ENCODE measurements at places on chromosomes 7 and 10. TPM values are rescaled to one million over a fixed set of nuclear protein-coding genes. Genes with fewer than 3 reads are reported as not detected.

C10orf62 gene
- total RNA-seq, result 0.55 TPM

LIPJ gene
- 0.15 TPM for total RNA-seq

TMEM213 gene
- total RNA-seq, result not detected

CCM2 gene
- total RNA-seq, result 38.4 TPM

VDAC2 gene
- total RNA-seq, result 274 TPM

SPDYE2 gene
- not detected for total RNA-seq

TMEM229A gene
- not detected for total RNA-seq

NRP1 gene
- total RNA-seq, result 20.4 TPM

FAM170B gene
- total RNA-seq, result not detected

IL6 gene
- 3.1 TPM for total RNA-seq

GCK gene
- total RNA-seq, result not detected

FKBP9 gene
- total RNA-seq, result 32.1 TPM

SPACDR gene
- not detected for total RNA-seq

FAM171A1 gene
- 5.4 TPM for total RNA-seq

HOXA11 gene
- 5.8 TPM for total RNA-seq

JAZF1 gene
- total RNA-seq, result 4.7 TPM

CHAT gene
- not detected for total RNA-seq

PAOX gene
- 4.9 TPM for total RNA-seq

MDFIC gene
- total RNA-seq, result 11.0 TPM

NANOS1 gene
- 13.4 TPM for total RNA-seq

JCAD gene
- total RNA-seq, result 6.8 TPM

PALD1 gene
- total RNA-seq, result 2.0 TPM

HYAL4 gene
- total RNA-seq, result 3.3 TPM

ASNS gene
- total RNA-seq, result 2.2 TPM

PTPRZ1 gene
- not detected for total RNA-seq

CHN2 gene
- total RNA-seq, result 5.9 TPM

EBLN1 gene
- not detected for total RNA-seq

NUDT13 gene
- total RNA-seq, result 2.0 TPM

ANXA8 gene
- total RNA-seq, result not detected

MAGI2 gene
- 2.4 TPM for total RNA-seq

PNLIP gene
- total RNA-seq, result not detected

DKK1 gene
- total RNA-seq, result 0.78 TPM

DPYSL4 gene
- 0.29 TPM for total RNA-seq

HOXA6 gene
- 4.2 TPM for total RNA-seq

ABCC2 gene
- 1.2 TPM for total RNA-seq

COG5 gene
- total RNA-seq, result 20.8 TPM

LRRD1 gene
- not detected for total RNA-seq

UCN3 gene
- total RNA-seq, result not detected

TMEM196 gene
- not detected for total RNA-seq

NET1 gene
- total RNA-seq, result 19.8 TPM

CRHR2 gene
- not detected for total RNA-seq

HOXA7 gene
- total RNA-seq, result 9.2 TPM

METTL27 gene
- 0.36 TPM for total RNA-seq

SEMA3D gene
- not detected for total RNA-seq

STOX1 gene
- total RNA-seq, result 1.4 TPM

VWA2 gene
- not detected for total RNA-seq

TMEM26 gene
- total RNA-seq, result not detected

ANKRD61 gene
- total RNA-seq, result not detected

PTF1A gene
- not detected for total RNA-seq

AGAP3 gene
- total RNA-seq, result 37.5 TPM

ZNF282 gene
- 24.1 TPM for total RNA-seq

All from gastrocnemius medialis (tissue), 4 donors.